ENCODE measurements at places on chromosomes 6 and 20. TPM values are rescaled to one million over a fixed set of nuclear protein-coding genes. Genes with fewer than 3 reads are reported as not detected.

GRCh38 chr6:14549304-14549770, 431.8 kb downstream of the CD83 start:
- peak; percentile 10 for DNase-seq

- peak; percentile 80 for DNase-seq
Measured at GRCh38 chr6:97524811-97525210, 241.8 kb upstream of the MMS22L start.

DNA sequence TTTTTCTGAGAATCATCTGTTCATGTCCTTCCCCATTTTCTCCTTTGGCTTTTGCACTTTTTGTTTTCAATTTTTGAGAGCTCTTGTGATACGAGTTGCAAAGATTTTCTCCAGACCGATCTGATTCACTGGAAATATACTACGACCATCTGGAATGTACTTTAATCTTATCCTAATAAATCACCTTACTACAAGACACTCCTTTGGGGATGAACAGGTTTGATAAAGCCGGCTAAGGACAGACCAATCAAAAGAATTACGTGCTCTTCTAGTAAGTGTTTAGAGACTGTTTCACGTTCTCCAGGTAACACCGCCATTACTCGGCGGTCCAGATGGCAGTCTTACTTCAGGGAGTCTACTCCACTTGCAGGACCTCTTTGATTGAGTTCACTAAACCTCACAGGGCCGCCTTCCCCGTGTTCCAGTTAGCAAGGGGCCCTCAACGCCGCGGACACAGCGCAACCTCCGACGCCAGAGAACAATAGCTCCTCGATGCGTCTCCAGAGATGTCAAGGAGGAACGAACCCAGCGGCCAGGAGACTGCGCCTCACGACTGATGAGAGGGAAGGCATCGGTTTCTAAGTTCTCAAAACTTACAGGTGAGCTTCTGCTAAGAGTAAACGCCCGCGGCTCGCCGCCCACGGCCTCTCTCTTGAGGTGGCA, 920 bp upstream of the WTAP start:
- no peak for DNase-seq

DNA sequence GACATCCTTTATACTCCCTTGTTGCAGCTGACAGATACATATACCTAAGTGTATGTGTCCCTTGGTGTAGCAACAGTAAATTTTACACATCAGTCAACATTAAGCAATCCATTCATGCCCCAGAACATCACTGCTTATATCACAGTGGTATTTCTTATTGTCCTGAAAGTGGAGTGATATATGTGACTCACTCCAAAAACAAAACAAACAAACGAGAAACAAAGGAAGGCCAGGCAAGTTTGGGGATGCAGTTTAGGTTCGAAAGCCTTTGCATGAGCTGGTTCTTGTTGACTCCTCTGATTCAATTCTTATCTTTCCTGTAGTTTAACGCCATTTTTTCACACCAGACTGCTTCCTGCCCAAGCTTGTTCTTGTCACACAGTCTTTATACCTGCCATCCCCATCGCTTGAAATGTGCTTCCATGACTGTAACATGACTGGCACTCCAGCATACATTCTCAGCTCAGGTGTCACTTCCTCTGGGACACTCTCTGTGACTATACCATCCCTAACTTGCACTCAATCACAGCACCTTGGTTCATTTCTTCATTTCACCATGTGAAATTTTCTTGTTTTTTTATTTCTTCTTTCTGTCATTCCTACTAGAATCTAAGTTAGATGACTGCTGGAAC, 125.0 kb upstream of the TSHZ2 start:
- DNase-seq = no peak

NUP43 gene
- 71.8 TPM for total RNA-seq

GRCh38 chr20:46458866-46459750, 52.7 kb upstream of the ELMO2 start:
- peak; percentile 97 for DNase-seq

DNA sequence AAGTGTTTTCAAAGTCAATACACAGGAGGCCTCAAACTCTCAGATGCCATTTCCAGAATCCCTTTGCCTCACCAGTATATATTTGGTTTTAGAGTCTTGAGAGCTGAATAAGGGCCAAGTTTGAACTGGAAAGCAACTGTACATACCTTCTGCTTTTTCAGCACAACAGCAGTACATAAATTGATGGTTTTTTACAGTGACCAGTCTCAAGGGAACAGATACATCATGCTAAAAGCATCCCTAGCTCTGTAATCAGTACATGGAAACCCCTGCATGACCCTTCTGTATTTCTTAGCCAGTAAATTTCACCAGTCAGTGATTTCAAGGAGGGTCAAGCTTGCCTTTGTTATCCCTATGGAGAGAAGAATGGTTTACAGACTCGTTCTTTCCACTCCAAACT, 40.6 kb upstream of the ECHDC1 start:
- DNase-seq = no peak

- no peak for DNase-seq
Measured at GRCh38 chr6:70380252-70380651, 33.1 kb upstream of the FAM135A start.

DNA sequence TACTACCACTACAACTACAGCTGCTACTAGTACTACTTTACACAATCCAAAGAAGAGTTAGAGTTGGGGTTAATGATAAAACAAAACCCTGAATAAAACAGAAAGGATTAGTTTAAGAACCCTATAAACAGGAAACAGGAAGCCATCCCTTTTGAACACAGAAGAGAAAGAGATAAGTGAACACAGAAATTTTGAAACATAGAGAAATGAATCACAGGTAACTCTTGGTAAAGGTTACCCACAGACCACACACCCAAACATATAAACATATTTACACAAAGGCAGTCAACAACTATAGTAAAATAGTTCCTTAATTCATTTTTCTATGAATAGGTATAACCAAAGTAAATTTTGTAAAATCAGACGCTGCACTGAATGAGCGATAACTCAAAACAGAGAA, 98.1 kb downstream of the RNGTT start:
- DNase-seq = no peak

CDS2 gene
- 40.8 TPM for total RNA-seq

KCNK16 gene
- total RNA-seq = not detected

DNA sequence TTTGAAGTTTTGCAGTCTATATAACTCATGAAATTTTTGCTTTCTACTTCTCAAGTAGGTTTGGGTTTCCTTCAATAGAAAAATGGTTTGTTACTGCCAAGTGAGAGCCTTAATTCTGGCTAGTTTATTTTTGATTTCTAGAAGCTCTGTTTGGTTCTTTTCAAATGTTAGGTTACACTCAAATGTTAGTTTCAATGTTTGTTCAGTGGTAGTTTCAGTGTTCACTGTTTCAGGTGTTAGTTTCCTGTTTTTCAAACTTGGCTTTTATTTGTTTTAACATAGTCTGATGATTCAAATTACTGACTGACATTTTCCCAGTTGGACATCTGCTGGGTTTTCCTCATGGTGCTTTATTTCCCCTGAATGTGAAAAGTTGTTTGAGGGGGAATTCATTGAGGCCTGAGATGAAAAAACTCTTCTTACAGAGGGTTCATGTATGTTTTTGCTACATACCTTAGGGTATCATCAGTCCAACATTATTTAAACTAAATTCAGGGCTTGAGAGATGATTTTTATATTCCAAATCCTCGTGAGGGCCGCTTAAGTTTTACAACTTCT, 189.0 kb downstream of the JARID2 start:
- DNase-seq = no peak

DNA sequence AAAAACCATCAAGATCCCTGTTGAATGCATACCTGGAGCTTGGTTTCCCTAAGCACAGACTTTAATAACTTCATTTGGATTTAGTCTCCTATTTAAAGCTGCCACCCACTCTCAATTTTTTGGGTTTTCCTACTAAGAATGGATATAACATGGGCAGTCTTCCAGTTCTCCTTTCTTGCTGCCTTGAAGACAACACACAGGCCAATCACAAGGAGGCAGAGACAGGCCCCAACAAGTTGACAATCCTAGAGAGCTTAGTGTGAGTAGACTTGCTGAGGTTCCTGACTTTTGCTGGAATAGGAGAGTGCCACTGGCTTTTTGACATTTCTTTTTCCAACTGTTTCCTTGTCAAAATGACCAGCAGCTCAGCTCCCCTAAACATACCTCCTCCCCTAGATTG, 112.3 kb upstream of the ESR1 start:
- DNase-seq = no peak

FYN gene
- 70.8 TPM for total RNA-seq

GRCh38 chr6:149012040-149012545, 265.3 kb downstream of the UST start:
- DNase-seq = no peak

- no peak for DNase-seq
Measured at GRCh38 chr6:131172222-131172621, 37.0 kb downstream of the AKAP7 start.

MICB gene
- 20.8 TPM for total RNA-seq

MOXD1 gene
- total RNA-seq = 4.3 TPM

DNA sequence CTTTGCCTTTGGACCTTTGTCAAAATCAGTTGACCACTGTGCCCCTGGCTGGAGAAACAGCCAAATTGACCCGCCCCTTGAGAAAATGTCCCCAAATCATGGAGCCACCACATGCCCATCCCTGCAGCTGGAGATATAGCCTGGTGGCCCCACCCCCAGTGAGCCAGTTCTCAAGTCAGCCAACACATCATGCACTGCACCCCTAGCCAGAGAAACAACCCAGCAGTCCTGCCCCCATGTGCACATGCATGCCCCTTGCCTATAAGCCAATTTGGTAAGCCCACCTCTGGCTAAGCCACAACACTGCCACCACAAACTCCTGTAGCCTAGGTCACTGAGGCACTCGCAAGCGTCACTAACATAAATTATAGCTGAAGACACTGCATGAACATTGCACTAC, 174.2 kb upstream of the ECI2 start:
- no peak for DNase-seq

GRCh38 chr20:32056708-32057483, 4.9 kb downstream of the HCK start:
- no peak for DNase-seq

DNA sequence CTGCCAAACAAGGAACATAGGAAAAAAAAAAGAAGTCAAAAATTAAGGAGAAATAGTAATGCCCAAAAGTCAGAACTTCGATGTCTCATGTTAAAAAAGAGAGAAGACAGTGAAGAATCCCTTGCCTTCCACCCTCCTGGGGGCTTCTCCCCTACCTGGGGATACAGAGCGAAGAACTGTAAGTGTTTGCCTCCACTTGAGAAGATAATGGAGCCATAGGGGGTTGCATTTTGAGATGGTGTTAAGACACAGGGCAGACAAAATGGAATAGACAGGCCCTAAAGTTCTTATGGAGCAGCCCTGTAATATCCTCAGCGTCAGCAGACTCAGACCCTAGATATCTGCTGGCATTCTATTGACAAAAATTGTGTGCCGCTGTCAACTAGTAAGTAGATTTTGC, 222.2 kb upstream of the MAP3K7 start:
- no peak for DNase-seq

TPBG gene
- 26.7 TPM for total RNA-seq

IBTK gene
- total RNA-seq = 25.9 TPM

ZBTB12 gene
- 14.9 TPM for total RNA-seq

SLA2 gene
- total RNA-seq = 0.62 TPM

Measured in GM23338 (cell line).